NCI-H460 (cell line): ENCODE measurements at places on chromosomes 7 and 10.

DNA sequence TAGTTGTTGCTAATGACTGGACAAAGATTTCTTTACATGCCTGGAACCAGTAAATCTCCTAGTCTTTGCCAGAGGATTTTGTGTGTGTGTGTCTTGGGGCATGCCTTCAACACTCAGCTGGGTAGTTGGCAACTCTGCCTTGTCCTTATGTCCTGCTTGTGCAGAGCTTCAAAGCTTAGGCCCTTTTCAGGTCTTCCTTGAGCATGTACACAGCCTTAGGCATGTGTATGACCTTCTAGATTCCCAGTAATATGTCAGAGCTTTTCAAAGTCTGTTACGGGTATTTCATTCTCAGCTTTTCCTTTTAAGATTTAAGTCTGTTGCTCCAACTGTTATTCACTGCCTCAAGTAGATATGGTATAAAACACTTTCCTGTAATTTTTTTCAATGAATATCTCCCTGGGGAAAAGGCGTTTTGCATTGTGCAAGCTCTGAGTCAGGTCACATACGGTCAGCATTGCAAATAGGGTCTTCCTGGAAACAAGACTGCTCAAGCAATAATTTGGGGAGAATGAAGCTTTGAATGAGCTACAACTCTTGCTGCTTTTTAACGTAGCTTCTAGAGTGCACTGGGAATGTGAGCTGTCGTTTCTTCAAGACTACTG is 25.5 kb downstream of the SHOC2 start:
- DNase-seq: no peak

DNA sequence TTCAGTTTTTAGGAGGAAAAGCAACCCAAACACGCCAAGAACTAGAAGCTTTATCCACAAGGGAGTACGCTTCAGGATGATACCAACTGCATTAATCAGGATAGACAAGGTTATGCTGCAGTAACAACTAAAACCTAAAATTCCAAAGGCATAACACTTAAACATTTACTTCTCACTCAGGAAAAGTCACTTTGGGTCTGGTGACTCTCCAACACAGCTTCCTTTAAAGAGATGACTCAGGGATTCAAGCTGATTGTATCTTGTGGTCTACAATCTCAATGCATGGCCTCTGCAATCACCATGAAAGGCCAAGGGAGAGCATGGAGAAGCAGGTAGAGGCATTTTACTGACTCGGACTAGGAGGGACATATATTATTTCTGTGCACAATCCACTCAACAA is 315.8 kb downstream of the KCNMA1 start:
- no peak for DNase-seq

- DNase-seq: no peak
Measured at GRCh38 chr7:158109364-158110033, 478.1 kb downstream of the PTPRN2 start.

- no peak for DNase-seq
Measured at GRCh38 chr10:30683496-30683895, 53.9 kb upstream of the LYZL2 start.

DNA sequence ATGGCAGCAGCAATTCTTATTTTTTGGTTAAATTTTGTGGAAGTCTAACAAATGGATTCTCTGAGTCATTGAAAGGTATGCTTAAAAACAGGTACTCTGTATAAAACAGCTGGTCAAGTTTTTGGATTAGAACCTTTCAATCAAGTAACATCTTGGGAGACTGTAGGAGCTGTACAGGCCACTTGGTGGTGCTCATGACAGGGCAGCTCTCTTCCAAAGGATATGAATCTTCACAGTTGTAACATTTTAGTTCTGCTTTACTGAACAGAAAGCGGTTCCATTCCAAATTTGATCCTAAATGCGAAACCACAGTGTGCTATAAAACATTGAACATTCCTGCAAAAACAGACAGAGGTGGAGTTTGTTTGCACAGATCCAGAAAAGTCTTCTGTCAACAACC is 44.5 kb upstream of the AGR3 start:
- DNase-seq: peak; percentile 38

GRCh38 chr10:30984563-30985328 is 46.9 kb downstream of the ZNF438 start:
- no peak for DNase-seq

DNA sequence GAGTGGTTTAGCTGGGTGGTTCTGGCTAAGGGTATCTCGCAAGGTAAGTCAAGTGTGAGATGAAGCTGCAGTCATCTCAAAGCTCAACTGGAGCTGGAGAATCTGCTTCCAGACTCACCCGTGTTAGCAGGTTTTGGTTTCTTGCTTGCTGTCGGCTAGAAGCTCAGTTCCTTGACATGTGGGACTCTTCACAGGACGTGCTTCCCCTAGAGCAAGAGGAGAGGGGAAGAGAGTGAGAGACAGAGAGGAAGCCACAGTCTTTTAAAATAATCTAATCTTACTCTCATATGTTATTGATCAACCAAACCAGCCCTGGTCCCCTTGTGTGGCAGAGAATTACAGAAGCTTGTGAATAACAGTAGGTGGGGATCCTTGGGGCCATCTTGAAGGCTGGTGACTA is 199.5 kb downstream of the REEP3 start:
- no peak for DNase-seq

- no peak for DNase-seq
Measured at GRCh38 chr10:59844436-59844835, 61.9 kb downstream of the CCDC6 start.

DNA sequence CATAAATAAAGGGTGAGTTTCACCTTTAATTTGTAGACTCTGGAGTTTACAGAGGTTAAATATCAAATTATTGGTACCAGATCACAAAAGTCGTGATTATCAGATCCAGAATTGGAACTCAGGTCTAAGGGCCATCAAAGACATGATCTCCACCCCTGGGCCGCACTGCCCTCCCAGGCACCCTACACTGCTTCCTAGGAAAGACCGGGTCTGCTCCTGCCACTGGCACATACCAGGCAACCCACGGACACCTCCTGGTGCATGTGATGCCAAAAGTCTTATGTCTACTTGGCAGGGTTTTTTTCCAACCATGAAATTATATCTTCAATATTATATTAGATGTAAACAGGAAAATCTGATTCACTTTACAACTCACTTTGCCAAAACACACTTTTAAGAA is 452.8 kb downstream of the PTPRN2 start:
- no peak for DNase-seq

DNA sequence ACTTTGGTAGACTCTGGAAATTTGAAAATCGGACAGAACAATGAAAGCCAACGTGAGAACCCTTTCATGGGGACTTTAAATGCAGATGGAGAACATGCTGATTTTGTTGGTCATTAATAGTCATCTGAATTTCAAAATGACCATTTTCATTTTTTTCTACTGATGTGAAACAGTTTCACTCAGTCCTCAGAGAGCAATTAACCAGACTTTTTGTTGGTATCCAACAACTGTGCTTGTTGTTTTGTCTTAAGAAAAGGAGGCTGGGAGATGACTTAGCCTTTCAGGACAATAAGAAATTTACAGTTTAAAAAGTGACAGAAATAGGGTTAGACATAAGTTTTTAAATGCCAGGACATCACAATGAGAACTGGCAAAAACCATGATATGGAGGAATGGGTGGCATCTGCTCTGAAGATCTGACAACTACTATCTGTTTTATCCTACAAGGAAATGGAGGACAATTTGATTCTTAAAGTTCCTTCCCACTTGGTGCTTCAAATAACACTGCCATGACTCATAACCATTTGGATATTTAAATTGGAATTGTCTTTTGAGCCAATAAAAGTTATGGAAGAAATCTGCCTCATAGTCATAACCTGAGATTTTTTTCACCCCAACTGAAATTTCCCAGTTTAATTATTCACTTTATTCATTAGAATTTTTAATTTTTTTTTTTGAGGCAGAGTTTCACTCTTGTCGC is 87.2 kb upstream of the HPS1 start:
- no peak for DNase-seq

- no peak for DNase-seq
Measured at GRCh38 chr10:6232846-6233724, 30.4 kb downstream of the PFKFB3 start.

DNA sequence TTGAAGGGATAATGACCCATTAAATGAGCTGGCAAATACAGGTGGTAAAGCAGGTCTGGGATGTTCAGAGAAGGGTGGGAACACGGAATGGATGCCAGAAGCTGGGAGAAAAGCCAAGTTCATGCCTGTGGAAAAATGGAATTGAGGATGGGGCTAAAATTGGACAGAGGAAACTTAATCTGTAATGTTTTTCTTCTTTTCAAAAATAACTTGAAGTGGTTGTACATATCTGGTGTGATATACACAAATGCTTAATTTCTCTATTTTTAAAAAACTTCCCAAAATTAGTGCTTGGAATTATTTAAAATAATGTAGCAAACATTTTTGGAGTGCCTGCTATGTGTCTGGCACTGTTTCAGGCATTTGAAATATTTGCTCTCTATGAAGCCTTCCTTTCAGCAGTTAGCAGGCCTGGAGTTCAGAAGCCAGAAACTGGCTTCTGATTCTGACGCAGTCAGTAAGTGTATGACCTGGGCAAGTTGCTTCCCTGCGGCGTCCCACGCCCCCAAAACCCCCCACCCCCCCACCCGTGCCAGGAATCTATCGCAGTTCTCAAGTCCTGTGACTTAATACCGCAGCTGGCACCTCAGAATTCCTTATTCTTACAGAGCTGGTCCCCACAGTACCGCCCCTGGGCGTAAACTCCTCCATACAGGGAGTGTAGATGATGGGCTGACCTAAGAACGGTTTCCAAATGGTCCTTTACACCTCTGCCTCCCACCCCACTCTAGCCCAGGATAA is 828 bp upstream of the MALSU1 start:
- no peak for DNase-seq

- no peak for DNase-seq
Measured at GRCh38 chr7:70267381-70268120, 669.3 kb downstream of the AUTS2 start.

GRCh38 chr7:113548137-113548536 is 370.7 kb downstream of the PPP1R3A start:
- DNase-seq: no peak

DNA sequence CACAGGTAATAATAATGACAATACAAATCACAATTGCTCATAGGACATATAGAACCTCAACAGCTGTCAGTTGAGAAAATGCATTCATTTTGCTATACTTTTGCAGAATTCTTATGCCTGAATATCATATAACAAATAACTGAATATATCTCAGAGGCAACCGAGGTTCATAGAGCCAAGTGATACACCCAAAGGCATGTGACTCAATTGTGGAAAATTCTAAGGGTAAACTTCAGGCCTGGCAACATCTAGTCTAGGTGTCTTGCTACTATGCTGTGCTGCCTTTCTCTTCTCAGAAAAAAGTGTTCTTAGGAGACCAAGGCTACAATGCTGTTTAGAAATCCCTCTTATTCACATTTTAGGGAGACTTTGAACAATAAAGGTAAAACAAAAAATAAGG is 270.7 kb downstream of the BAMBI start:
- DNase-seq: no peak

DNA sequence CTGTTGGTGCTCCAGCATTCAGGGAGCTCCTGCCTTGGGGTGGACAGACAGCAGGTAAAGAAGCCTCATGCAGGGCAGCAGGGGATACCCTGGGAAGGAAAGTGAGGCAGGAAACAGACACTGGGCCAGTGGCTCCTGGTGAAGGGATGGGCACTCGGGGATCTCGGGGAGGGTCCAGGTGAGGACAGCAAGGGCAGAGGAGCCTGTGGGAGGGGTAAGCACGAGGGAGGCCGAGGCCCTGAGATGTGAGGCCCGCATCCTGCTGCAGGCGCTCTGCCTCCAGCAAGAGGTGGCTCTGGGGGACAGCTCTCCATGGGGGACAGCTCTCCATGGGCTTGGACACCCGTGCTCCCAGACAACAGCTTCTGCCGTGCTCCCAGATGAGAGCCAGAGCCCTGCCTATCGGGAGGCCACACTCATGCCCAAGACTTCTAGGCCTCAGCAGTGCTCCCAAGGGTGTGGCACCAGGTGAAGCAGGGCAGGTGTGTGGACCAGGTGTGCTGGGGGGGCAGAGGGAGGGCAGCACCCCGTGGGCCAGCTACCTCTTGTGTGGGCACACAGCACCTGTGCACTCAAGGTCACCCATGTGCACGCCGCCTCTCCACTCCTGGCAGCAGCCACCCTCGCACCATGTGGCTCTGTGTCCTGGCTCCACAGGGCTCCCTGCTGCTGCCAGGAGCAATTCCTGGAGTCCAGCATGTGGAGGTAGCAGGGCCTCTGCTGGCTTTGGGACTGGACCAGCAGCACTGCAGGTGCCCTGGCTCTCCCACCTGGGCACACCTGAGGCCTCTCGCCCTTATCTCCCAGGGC is 93.6 kb upstream of the INSIG1 start:
- no peak for DNase-seq

DNA sequence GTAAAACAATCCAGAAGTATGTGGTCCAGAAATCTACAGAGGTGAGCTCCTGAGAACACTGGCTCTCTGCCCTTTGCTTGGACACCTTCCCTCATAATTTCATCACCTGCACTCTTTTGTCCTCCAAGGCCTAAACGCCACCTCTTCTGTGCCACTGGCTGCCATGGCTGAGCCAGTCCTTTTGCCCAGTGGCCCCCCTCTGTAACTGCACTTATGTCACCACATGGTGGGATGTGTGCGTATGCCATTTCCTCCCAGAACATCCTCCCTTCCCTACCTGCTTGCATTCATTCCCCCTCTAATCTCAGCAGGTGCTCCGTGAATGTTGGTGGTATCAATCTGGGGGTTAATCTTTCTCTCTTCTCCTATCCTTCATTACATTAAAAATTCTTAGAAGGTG is 17.3 kb upstream of the DUSP5 start:
- no peak for DNase-seq

- DNase-seq: no peak
Measured at GRCh38 chr10:88598055-88598454, 11.5 kb downstream of the LIPJ start.

DNA sequence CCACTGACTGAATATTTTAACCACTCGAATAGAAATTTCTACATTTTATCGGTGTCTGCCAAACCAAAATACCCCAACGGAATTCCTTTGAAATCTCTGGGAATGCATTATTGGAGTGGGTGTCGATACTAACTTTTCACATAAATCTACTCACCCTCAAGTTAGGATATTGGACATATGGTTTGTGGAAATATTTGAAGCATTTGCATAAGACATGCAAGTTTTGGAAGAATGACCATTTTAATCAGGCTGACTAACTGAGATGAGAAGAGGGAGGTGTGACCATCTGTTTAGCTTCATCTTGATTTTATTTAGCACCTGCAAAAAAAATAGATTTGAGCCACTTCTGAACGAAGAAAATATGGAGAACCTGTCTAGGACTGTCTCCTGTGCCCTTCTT is 61.2 kb downstream of the KLF6 start:
- no peak for DNase-seq

DNA sequence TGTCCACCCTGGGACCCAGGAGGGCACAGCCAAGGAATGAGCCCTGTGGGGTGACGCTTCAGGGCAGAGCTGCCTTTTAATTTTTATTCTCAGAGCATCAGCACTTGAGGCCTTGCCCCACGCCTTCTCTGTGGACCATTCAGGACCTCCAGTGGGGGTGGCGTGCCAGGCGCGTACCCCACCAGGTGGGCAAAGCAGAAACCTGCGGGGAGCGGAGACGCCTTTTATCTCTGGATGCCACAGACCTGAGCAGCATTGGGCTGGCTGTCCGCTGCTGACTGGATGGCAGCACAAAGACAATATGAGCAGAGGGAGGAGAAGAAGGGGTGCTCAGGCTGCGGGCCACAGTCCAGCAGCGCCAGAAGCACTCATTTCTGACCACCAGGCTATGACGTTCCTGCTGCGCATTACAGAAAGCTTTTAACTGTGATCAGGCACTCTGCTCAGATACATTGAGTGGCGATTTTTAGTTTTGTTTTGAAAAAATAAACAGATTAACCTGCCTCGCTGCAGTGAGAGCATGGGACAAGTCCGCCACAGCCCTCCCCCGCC is 90.4 kb upstream of the ANLN start:
- no peak for DNase-seq
